GM04504 (cell line): ENCODE measurements at places on chromosomes 11 and 22.
A peak's percentile ranks its signal among the peaks of the same experiment; 100 is the strongest.

DNA sequence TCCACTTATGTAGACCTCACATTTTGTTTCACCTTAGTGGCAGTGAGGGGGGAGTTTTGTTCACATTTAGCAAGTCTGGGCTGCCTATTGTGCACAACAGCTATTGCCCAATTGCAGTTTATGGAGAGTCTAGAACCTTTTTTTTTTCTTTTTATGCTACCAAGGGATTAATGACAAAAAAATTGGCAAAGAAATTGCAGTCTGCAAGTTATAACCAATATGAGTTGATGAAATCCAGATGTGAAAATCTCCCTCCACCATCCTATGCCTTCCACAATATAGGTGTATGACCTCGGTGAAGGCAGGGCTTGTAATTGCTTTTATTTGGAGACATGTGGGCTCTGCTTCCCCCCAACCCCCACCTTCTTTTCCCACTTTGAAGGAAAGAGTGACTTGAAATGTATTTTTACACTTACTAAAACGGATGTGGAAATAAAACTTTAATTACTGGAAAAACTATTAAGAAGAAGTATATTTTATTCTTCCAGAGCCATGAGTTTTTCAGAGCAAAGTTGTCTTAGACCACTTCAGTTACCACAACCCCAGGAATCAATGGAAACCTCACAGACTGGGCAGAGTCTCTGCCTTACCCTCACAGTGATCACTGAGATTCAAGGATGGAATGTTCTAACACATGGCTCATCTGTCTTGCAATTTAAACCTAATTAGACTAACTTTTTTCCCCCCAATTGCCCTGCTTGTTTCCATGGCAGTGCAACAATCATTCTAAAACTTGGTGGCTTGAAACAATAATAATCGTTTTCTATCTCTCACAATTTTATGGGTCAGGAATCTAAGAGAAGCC, 120.8 kb upstream of the SLC5A12 start:
- DNase-seq: peak; percentile 46

DNA sequence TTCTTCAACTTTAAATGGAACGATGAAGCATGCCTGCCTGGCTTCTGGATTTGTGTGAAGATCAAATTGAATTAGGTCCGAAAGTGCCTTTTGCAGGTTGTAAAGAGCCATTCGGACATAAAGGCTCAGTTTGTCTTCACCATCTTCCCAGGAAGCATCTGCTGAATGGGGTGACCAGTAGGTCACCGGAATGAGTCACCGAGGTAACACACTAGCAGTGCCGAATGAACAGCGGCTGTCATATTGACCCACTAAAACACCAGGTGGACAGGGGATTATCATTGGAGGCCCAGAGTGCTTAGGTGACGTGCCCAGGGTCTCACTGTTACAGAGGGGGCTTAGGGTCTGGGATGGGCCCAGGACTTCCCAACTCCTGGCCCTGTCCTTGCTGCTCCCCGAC, 43.1 kb upstream of the MYH9 start:
- DNase-seq: no peak

- DNase-seq: no peak
Measured at GRCh38 chr11:64384981-64385944, 26.3 kb downstream of the RPS6KA4 start.

- no peak for DNase-seq
Measured at GRCh38 chr11:44226945-44227344, 83.0 kb downstream of the ALX4 start.

- no peak for DNase-seq
Measured at GRCh38 chr22:38564669-38565068, 5.3 kb downstream of the DMC1 start.

GRCh38 chr22:24772493-24773220, 1.9 kb downstream of the PIWIL3 start:
- DNase-seq: no peak

DNA sequence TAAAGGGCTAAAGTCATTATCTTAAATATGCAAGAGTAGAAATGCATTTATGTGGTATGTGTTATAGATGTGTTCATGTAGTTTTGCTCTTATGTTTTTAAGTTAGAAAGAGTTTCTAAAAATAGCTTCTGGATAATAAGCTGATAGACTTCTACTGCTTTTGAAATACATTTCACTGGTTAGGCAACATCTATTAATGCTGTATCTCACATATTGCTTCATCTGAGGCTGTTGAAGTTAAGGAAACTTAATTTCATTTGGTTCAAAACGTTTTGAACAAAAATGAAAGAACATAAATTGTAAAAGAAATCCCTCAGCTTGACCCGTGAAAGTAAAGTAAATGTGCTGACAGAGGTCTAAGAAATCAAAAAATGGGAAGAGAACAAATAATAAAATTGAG, 164.0 kb upstream of the CTSC start:
- DNase-seq: no peak

- peak; percentile 91 for DNase-seq
Measured at GRCh38 chr22:44037519-44038375, 13.6 kb downstream of the PARVB start.

GRCh38 chr22:40046126-40046525, 51.4 kb downstream of the FAM83F start:
- no peak for DNase-seq

DNA sequence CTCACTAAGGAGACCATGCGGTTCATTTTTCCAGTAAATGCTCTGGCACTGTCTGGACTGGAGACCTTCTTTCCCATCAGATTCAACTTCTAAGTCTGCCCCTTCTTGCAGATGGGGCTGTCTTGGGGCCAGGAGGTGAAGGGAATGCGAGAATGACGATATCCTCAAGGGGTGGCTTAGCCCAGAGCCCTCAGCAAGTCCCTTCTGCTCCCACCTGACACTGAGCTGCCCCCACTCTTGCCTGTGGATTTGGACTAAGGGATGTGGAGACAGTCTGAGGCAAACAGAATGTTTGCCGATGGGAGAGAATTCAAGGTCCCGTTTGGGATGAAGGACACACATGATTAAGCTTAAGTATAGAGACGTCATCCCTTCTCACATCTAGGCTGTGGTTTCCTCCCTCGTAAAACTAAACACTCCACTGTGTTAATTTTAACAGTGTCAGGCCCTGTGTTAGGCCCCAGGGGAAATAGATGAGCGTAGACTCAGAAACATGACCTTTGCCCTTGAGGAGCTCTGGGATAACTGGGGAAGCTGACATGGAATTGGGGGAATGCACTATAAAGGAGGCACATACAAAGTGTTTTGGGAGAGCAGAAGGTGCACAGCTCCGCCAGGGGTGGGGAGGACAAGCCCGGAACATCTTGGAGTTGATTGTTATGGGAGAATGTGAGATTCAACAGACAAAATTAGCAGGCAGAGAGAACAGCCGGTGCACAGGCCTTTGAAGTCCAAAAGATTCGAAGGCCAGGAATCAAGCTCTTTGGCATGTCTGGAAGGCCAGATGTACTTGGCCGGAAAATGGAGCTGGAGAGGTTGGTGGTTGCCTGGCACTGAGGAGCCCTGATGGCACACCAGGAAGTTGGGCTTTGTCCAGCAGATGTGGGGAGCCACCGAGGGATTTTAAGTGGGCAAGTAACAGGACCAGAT, 71.6 kb downstream of the ST3GAL4 start:
- no peak for DNase-seq

- DNase-seq: no peak
Measured at GRCh38 chr11:106344966-106345365, 267.5 kb downstream of the AASDHPPT start.

DNA sequence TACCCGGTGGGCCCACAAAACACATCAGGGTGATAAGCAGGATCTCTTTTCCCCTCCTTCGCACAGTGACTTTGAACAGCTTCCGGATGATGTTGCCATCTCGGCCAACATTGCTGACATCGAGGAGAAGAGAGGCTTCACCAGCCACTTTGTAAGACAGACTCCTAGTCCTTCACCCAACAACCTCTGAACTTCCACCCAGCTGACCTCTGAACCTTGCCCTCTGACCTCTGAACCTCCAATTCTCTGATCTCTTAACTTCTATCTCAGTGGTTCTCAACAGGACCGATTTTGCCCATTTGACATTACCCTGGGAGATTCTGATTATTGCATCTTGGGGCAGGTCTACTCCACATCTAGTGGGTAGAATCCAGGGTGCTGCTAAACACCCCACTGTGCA, 3.2 kb downstream of the NCF4 start:
- DNase-seq: no peak

DNA sequence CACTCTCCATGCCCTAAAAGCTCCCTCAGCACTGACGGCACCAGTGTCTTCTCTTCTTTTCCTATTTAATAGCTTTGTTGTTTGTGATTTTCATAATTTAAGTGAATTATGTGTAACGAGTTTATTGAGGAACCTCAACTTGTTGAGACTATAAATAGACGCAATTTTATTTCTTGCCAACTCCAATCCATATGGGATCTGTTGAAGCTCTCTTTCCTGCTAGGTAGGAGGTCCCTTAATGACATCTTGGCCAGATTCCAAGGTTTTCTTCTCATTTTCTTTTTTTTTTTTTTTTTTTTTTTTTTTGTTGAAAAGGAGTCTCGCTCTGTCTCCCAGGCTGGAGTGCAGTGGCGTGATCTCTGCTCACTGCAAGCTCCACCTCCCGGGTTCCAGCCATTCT, 14.2 kb downstream of the RTL6 start:
- no peak for DNase-seq

GRCh38 chr11:115078461-115079438, 400.4 kb downstream of the NXPE2 start:
- no peak for DNase-seq
